ENCODE measurements at places on chromosomes 1 and 21.

DNA sequence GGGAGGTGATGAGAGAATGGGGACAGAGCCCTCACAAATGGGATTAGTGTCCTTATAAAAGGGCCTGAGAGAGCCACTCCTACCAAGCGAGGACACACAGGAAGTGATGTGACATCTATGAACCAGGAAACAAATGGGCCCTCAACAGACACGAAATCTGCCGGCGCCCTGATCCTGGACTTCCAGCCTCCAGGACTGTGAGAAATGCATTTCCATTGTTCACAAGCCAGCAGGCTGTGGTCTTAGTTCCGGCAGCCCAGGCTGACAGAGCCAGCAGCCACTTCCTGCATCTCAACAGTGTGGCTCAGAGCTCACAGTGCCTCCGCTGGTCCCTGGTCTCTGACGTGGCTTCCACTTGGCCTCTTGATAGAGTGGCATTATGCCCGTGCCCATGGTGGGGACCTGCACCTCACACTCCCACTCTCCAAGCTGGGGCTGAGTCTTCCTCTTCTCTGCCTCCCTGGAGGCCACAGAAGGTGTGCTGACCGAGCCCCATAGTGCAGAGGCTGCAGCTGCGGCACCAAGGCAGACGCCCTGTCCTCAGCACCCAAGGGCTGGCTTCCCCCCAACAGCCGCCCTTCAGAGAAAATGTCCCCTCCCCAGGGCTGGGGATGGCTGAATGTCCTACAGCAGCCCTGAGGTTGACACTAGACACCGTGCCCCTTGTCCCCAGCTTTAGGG is 44.9 kb downstream of the ACOT7 start:
- peak; percentile 42 for DNase-seq

DNA sequence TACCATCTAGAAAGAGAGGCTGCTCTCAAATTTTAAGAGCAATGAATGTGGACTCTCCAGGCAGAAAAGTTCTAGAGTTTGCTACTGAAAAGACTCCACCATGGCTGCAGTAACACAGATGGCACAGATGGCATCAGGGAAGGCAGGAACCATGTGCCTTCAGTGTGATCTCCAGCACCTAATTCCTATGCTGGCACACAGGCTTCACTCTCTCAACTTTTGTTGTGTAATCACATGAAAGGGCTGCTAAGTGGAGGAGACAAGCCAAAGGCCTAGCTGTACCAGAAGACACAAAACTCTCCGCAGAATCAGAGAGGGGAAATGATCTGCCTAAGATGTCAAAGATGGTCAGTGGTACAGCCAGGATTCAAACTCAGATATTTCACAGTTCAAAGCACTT is 31.1 kb downstream of the ERI3 start:
- DNase-seq, result no peak

DNA sequence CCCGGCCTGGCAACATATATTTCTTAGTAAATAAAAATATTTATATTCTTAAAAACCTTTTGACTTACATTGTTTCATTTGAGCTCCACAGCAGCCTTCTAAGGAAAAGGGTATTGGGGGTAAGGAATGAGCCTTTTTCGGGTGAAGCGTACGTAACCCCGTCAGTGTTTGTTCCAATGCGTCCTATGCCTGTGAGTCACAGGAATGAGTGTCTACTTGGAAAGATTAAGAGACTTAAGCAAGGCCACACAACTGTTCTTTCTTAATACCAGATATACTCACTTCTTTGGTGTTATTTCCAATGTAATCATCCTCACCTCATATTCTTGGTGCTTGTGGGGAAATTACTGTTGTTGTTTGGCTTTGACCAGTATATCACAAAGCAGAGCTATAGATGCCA is 22.7 kb downstream of the WDTC1 start:
- no peak for DNase-seq

GRCh38 chr1:185453496-185454192 is 136.6 kb upstream of the IVNS1ABP start:
- DNase-seq, result no peak

DNA sequence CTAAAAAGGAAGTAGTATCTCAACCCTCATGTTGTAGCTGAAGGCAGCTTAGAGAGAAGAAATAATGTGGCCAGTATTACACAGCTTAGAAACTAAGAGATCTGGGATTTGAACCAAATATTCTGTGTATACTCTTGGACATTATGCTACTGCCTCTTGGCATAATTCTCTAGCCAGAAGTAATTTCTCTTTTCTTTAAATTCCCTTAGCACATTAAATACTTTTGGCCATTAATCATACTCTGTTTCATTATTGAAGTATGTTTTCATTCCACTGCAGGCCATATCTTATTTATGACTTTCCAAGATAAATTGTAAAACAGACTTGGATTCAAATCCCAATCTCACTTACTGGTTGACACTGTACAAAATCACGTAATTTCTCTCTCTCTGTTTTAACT is 181.3 kb upstream of the SPAG17 start:
- no peak for DNase-seq

GRCh38 chr21:39046236-39046916 is 136.9 kb downstream of the PSMG1 start:
- DNase-seq, result no peak

DNA sequence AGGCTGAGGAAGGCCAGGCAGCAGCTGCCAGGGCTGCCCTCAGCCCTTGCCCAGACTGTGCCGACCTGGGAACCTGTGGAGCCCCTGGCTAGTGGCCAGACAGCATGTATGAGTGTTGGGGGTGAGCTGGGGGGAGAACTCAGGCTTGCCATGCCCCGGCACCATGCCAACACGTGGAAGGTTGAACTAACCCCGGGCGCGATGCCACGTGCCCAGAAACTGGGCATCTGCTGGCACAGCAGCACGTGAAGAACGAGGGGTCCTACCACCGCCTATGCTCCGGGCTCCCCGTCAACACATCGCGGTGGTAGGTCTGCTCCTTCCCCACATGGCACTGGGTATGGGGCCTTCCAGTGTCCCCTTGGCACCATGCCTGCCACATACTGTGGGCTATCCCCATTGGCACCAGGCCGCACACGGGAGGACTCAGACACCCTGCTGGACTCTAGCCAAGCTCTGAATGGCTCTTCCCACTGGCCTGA is 68.7 kb downstream of the CASZ1 start:
- DNase-seq, result no peak

DNA sequence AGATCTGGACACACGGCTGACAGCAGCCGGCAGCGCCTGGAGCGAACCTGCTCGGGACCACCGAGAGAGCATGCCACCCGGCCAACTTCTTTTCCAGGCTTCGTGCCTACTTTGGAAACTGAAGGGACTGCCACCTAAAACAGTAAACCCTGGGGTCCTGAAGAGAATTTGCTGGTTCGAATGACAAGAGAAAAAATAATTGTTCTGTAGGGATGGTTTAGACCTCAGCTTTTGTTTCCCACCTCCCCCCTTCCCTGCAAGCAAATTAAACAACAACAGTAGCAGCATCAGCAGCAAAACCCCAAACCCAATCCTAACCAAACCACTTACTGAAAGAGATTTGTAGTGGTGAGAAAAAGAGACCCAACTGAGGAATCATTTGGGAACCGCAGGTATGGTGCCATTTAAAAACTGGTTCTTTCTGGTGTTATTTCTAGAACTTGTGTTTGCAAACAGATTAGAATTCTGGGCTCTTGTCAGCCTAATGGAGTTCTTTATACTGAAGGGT is 105.6 kb downstream of the LEPR start:
- DNase-seq, result no peak

DNA sequence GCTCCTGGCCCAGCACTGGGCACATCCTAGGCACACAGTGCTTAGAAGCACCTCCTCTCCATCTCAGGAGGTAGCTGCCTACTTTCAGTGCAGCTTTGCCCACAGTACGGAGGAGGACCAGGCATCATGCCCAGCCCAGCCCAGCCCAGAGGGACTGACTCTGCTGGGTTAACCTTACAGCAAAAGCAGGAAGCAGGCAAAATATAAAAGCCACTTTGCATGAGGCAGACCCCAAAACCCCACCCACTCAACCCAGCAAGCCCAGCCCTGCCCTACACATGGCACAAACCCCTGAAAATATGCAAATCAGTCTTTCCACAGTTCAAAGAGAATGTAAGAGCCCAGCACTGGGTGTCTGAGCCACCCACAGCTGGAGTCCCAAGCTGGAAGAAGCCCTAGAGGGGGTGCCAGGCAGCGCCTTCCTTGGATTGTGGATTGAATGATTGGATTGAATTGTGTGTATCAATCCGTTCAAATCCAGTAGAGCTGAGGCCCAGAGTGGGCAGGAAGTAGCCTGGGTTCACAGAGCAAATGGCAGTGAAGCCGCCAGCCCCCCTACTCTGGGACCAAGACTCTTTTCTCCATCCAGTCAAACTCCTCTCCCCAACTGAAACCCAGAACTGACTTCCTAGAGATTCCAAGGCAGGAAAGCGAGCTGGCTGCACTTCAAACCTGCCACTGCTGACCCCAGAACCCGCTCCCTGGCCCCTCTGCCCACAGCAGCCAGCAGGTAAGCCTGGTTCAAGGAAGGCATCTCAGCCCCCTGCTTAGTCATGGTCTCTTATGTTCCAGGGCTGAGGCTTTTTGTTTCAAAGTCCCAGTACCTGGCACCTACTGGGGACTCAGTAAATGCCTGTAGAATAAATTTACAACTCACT is 117.7 kb downstream of the LACTBL1 start:
- no peak for DNase-seq

DNA sequence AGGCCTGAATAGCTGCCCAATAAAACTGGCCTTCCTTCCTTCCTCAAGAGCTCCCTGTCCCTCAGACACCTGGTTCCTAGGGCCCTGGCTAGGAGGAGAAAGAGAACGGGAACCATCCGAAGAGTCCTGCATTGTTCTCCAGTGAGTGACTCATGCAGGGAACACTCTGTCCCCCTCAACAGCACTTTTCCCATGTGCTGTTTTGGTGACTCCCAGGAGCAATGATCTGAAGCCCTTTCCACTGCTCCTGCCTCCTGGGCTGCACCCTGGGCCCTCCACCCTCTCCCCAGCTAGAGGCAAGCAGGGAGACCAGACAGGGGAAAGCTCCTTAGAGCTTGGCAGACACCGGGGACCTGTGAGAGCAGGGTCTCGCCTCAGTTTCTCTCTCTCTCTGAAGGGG is 18.9 kb downstream of the TNNT2 start:
- no peak for DNase-seq

DNA sequence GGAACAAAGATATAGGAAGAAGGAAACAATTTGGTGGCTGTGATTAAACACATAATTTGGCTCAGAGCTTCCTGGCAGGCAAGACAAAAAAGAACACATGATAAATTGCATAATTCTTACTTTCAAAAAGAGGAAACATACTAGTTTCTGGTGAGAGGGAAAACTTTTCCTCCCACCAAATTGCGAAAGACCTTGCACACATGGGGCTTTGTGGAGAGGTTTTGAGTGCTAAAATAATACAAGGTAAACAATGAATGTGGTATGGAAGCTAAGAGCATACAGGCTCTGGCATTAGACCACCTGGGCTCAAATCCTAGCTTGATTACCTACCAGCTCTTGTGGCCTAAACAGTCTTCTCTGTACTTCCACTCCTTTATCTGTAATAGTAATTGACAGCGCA is 140.2 kb upstream of the HOOK1 start:
- no peak for DNase-seq

GRCh38 chr1:14120895-14121294 is 420.9 kb downstream of the PRDM2 start:
- DNase-seq, result no peak

DNA sequence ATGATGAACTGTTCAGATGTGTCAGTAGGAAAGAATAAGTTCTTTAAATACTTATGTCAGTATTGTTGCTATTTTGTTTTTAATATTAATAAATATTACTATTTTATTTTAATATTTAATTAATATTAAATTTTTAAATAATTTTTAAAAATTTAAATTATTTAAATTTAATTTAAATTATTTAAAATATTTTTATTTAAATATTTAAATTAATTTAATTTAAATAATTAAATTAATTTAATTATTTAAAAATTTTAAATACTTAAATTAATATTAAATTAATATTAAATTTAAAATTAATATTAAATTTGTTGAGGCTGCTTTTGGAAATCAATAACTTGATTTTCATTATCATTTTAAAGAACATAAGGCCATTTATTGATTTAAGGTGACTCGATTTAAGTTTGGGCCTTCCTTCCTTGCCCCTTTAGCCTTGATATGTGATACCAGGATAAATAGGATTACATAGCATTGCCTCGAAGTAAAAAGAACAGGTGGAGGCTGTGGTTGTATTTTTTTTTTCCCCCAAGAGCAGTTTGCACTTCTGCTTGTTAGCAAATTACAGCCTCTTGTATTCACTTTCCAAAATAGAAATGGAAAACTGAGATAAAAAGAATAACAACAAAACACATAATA is 915.2 kb downstream of the TTLL7 start:
- DNase-seq, result no peak

DNA sequence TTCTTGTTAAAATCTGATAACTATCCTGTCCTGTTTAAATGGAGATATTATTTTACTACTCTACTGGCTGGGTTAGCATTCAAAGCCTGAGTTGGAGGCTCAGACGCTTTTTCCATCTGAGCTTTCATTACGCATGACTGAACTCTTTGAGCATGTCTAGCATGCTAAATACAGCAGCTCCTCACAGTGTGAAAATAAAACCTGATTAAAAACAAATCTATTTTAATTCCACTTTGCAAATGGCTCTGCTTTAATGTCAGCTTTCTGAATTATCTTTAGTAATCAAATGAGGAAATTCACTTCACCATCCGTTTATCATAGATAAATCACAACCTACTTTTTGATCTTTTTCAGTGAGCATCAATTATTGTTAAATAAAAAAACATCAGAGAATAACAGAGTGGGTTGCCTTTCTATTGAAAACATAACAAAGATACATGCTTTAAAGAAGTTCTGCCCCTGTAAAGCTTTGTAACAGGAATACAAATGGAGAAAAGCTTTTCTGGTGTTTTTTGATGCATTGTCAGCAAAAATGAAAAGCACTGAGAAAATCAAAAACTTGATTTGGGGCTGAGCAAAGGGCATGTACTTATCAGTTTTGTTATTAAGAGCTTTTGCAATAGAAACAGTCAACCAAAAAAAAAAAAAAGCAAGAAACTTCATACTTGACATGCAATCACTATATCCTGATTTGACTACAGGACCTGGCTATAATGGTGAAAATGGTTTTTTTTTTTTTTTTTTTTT is 3.5 kb upstream of the SPEN start:
- no peak for DNase-seq

GRCh38 chr1:19432943-19433718 is 52.2 kb downstream of the CAPZB start:
- DNase-seq, result no peak

DNA sequence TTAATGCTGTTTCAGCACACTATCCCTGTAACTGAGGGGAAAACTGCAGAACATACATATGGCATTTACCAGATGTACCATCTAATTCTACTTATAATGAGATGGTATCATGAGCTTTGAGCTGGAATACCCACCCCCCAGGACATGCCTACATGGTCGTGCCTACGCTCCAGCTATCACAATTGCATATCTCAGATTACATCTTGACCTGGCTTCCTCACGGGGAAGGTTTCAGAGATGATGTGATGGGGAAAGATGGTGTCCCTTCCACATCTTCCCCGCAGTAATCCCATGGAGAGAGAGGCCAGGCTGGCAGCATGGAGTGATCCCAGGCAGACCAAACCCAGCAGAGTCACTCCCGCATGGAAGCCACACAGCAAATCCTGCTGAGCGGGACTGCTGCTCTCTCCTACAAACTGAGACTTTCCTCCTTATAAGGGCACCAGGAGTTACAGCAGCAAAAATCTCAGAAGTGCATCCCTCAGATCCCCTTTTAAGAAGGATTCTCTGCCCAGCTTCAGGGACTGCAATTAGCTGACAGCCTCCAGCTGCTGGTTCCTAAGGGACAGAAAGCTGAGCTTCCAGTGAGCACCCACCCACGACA is 67.1 kb downstream of the KCNH1 start:
- DNase-seq, result no peak

GRCh38 chr1:33383489-33383888 is 47.4 kb downstream of the PHC2 start:
- no peak for DNase-seq

Measured in CD4-positive, alpha-beta T cell treated with Interferon gamma for 1 hour (primary cell).